ENCODE measurements at places on chromosomes 3 and 15.

- DNase-seq = no peak
These were observed 10.5 kb upstream of the GADL1 start for GRCh38 chr3:30904996-30905395.

GRCh38 chr15:62337934-62338333, 172.8 kb upstream of the C2CD4B start:
- DNase-seq = no peak

DNA sequence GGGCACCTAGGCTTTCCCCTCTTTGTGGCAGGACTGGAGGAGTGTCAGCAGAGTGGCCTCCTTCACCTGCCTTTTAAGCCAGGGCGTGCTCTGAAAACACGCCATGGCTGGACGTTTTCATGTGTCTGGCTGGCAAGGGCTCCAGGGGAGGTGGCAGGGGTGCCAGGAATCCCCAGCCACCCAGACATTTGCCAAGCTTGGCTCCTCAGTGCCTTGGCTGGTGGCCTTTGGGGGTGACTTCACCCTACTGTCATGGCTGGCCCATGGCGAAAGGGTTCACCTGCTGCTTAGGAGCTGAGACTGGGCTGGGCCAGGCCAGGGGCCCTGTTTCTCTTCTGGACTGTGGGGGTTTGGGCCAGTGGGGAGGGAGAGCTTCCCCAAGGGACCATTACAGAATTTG, 17.6 kb downstream of the KLF13 start:
- no peak for DNase-seq

GRCh38 chr15:66729331-66729951, 27.4 kb downstream of the SMAD6 start:
- no peak for DNase-seq

- no peak for DNase-seq
These were observed 89.0 kb downstream of the NFKBIZ start for GRCh38 chr3:101938262-101938847.
